ENCODE measurements at places on chromosomes 1 and 21.

- DNase-seq = no peak
These were observed 99.6 kb upstream of the DMRTA2 start for GRCh38 chr1:50522691-50523342.

GRCh38 chr1:25118546-25118945 lies 113.8 kb downstream of the SYF2 start:
- DNase-seq = peak; percentile 50

DNA sequence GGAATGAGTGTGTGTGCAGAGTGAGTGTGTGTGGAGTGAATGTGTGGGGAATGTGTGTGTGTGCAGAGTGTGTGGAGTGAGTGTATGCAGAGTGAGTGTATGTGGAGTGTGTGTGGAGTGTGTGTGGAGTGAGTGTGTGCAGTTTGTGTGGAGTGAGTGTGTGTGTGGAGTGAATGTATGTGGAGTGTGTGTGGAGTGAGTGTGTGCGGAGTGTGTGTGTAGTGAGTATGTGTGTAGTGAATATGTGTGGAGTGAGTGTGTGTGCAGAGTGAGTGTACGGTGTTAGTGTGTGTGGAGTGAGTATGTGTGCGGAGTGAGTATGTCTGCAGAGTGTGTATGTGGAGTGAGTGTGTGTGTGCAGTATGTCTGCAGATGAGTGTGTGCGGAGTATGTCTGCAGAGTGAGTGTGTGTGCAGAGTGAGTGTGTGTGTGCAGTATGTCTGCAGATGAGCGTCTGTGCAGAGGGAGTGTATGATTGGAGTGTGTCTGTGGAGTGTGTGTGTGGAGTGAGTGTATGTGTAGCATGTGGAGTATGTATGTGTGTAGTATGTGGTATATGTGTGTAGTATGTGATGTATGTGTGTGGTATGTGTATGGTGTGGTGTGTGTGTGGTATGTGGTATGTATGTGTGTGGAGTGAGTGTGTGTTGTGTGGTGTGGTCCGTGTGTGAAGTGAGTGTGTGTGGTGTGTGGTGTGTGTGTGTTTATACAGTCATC lies 59.7 kb upstream of the CLDN14 start:
- DNase-seq = no peak

GRCh38 chr1:154859151-154859785 lies 10.8 kb downstream of the KCNN3 start:
- DNase-seq = no peak

- no peak for DNase-seq
These were observed 45.7 kb downstream of the ZC3H11B start for GRCh38 chr1:219566951-219567947.

All from activated naive CD4-positive, alpha-beta T cell treated with anti-CD3 and anti-CD28 coated beads, Interleukin-2, amount 50 U/mL, for 16 hours (primary cell).